Mononuclear cell (primary cell): ENCODE measurements at places on chromosomes 4 and X. TPM values are rescaled to one million over a fixed set of nuclear protein-coding genes. Genes with fewer than 3 reads are reported as not detected.

The MTNR1A gene
- not detected for total RNA-seq

The RASGEF1B gene
- 270 TPM for total RNA-seq

The CD38 gene
- total RNA-seq, result 7.5 TPM

The RBMX gene
- 402 TPM for total RNA-seq

The SH2D1A gene
- 34.2 TPM for total RNA-seq

The UGT2B11 gene
- not detected for total RNA-seq

The PFKFB1 gene
- 0.42 TPM for total RNA-seq

The KLHL34 gene
- 0.21 TPM for total RNA-seq

The ING2 gene
- 7.8 TPM for total RNA-seq

The CHRDL1 gene
- 0.10 TPM for total RNA-seq

The MAGEA12 gene
- not detected for total RNA-seq

The PCYT1B gene
- total RNA-seq, result 3.7 TPM

The GAR1 gene
- total RNA-seq, result 2.0 TPM

The SPANXC gene
- not detected for total RNA-seq

The NDNF gene
- not detected for total RNA-seq

The ARR3 gene
- total RNA-seq, result not detected

The NUP62CL gene
- total RNA-seq, result 2.3 TPM

The UNC5C gene
- not detected for total RNA-seq

The WNK3 gene
- total RNA-seq, result 0.42 TPM

The SPACA5 gene
- total RNA-seq, result not detected

The AVPR2 gene
- not detected for total RNA-seq
